ENCODE measurements at places on chromosomes 4 and X. TPM values are rescaled to one million over a fixed set of nuclear protein-coding genes. Genes with fewer than 3 reads are reported as not detected.

- no peak for DNase-seq
Observed at GRCh38 chrX:30943984-30944383, 54.9 kb upstream of the TAB3 start.

Gene ATP1B4
- polyA plus RNA-seq: 7.0 TPM

DNA sequence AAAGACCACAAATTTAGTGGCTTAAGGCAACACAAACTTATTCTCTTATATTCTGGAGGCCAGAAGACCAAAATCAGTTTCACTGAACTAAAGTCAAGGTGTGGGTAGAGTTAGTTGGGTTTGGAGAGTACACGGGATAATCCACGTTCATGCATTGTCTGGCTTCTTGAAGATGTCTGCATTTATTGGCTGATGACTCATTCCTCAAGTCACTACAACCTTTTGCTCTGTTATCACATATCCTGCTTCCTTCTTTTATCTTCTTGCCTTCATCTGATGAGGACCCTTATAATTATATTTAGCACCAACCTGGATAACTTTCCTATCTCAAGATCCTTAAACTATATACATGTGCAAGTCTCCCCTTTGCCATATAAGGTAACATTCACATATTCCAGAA lies 590.0 kb downstream of the FSTL5 start:
- DNase-seq: no peak

GRCh38 chrX:101605146-101605545 lies 12.7 kb downstream of the ARMCX6 start:
- no peak for DNase-seq

DNA sequence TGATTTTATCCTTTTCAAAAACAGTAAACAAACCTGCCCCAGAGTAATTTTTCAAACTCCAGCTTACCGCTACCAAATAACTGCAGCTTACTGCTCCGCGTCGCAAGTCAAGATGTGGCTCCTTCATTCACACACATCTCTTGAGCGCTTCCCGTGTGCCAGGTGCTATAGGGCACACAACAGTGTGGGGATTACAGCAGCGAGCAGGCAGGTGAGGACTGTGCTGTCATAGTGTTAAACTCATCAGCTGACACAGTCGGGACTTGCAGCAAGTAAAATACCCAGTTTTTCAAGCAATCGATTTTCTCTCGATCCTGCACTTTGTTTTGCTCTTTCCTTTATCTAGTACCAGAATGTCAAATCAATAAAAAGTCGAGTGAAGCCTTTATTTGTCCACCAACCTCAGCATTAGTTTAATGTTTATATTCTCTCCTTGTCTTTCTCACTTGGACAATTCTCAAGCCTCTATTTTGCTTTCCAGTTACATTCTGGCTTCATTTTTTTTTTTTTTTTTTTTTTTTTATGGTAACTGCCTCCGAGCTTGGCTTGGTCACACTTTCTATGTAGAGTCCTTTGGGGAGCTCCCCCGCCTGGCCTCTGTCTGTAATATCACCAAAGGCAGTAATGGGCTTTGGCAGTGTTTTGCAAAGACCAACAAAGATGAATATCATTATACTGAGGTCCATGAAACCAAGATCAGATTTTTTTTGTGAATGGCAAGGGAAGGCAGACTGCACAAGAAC lies 8.3 kb upstream of the ASB5 start:
- DNase-seq: peak; percentile 40

Gene PNMA6F
- not detected for polyA plus RNA-seq

GRCh38 chrX:109345856-109346255 lies 136.0 kb downstream of the GUCY2F start:
- no peak for DNase-seq

Data from psoas muscle (tissue), 8 donors.